GM23338 (cell line): ENCODE measurements at places on chromosomes 12 and 14. TPM values are rescaled to one million over a fixed set of nuclear protein-coding genes. Genes with fewer than 3 reads are reported as not detected.

DNA sequence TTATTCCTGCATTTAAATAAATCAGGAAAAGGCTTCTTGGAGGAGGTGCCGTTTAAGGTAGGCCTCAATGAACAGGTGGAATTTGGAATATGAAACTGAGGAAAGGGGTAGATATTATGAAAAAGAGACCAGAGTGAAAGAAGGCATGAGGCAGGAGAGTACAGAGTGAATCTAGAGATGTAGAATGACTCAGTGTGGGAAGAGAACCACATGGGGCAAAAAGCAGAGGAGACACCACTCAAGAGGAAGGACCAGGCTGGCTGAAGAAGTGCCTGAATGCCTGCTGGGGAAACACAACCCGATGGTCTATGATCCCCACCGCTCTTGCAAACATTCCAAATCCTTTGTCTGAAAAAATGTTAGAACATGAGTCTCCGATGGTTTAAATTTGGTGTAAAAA, 1134.1 kb downstream of the VRK1 start:
- no peak for DNase-seq

The SERPINA10 gene
- not detected in 2 replicates for total RNA-seq

DNA sequence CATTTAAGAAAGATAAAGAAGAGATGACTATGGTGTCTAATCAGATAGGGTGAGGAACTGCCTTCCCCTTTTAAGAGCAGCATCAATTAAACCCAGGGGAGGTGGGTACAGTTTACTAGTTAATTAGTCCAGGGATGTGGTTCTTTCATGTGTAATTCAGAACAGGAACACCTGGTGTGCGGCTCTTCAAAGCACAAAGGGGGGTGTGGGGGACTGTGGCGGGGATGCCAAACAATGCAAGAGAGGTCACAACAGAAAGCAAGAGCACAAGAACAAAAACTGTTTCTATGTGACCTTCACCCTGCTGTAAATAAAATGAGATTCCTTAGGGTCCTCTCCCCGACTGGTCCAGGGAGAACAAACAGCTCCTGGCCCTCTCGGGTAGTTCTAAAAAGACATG, 183.9 kb upstream of the SOX5 start:
- DNase-seq: peak; percentile 75

The RPS6KA5 gene
- 2.0 and 2.1 TPM in 2 replicates for total RNA-seq

The HOXC12 gene
- not detected in 2 replicates for total RNA-seq

The GPR68 gene
- total RNA-seq: 0.35 TPM in 2 replicates

GRCh38 chr14:23057757-23058653, 685 bp upstream of the CDH24 start:
- peak; percentile 96 for DNase-seq

The SPIC gene
- not detected in 2 replicates for total RNA-seq

GRCh38 chr12:97781342-97781741, 318.7 kb downstream of the RMST start:
- DNase-seq: no peak

DNA sequence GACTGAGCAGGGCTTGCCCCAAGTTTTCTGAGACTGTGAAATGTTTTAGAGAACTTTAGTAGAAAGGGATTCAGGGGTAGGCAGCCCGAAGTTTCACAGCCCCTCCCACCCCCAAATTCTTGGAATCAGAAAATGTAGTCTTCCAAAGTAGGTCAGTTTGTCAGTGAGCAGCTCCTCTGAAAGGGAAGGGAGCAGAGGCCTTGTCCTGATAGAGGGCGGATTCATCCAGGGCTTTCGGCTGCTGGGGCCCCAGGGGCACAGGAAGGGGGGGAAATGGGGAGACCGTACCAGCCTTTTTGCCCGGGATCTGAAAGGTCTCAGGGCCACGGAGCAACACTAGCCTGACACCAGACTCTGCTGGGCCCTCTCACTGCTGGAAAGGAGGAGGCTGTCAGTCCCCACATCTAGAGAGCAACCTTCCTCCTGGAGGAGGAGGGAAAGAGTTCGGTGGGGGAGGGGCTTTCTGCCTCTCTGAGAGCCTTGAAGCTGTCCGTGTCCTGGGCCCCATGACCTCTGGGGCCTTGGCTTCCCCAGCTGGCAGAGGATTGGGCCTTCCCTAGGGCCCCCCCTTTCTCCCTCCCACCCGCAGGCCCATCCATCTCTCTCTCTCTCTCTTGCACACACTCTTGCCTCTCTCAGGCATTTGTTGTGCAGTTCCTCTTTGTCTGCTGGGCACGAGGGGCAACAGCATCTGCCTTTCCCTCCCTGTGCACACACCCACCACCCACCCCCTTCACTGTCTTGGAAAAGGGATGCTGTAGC, at the start of gene IKZF4:
TSS of gene IKZF4 (plus strand) at position 621 of the 762 bp plus-strand sequence. CDS start 451 bp downstream, outside the sequence.
- DNase-seq: peak; percentile 85
